PC-9 (cell line): ENCODE measurements at places on chromosomes 12 and 14. TPM values are rescaled to one million over a fixed set of nuclear protein-coding genes. Genes with fewer than 3 reads are reported as not detected.

DNA sequence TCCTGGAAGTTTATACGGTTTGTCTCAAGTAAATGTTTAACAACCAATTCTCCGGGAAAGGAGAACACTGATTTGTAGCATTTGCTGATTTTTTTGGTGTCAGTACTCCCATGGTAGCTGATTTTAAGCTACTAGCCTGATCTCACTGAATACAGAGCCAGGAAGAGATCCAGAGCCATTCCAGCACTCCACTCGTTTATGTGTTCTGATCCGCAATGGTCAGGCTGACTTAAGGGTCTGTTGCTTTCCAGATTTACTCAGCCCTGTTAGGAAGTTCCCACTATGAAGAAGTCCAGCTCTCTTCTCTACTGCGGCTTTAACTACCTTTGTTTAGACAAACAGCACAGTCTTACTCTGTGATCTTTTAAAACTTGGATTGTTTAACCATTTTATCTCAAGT lies 38.0 kb upstream of the NID2 start:
- no peaks in the 10 kb centered on the region for H3K27me3 ChIP-seq
- H3K27ac ChIP-seq: no peak overlapping the region

DNA sequence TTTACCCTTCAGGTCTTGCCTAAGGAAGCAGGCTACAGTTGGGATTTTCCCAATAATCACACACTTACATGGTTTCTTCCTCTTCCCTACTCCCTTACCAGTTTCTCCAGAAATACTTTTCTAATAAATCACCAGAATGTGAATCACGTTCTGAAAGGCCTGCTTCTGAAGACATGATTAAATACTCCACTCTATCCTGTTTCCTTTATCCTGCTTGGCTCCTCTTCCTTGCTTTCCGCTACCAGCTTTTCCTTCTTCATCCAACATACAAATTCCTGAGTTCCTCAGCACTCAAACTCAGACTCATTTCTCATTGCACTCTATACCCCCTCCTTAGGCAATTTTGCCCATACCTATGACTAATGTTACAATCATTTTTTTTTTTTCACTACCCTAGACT lies 118.3 kb downstream of the MGAT4C start:
- no peaks in the 10 kb centered on the region for H3K27me3 ChIP-seq
- H3K4me1 ChIP-seq: no peaks in the 10 kb centered on the region
- H3K4me3 ChIP-seq: no peak overlapping the region
- DNase-seq: no peak
- no peaks in the 10 kb centered on the region for H3K36me3 ChIP-seq
- no peak overlapping the region for H3K27ac ChIP-seq

DNA sequence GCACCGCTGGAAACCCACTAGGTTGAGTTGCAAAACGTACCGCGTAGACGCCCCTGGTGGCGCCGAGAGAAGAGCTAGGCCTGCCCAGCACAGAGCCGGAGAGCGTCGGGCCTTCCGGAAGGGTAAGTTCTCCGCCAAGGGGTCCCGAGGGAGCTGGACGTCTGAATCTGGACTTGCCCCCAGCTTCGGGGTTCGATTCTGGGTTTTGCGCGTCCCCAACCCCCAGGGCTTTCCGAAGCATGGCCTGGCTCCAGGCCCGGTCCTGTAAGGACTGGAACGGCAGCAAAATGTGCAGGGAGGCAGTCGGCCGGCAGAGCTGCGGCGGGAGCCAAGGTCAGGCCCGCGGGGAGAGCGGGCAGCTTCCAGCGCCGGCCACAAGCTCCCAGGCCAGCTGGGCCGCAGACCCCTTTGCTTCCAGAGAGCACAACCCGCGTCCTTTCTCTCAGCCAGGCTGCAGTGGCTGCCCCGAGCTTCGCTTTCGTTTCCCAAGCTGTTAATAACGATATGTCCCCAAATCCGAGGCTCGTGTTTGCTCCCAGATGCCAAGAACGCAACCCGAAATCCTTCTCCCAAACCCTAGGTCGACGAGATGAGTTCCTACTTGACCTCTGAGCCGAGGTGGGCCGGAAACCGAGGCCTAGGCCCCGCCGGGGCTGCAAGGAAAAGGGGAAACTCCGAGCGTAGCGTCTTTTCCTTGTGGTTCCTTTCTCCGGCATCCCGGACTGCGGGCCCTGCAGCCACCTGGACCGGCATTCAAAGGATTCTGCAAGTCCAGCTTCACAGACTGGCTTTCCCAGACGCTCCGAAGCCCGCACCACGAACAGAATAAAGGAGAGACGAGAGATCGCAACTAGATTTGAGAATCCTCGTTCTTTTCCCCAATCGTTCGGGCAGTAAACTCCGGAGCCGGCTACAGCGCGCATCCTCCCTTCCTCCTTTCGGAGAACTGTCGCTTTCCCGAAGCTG lies 3.2 kb upstream of the TBX5 start:
- no peak overlapping the region for H3K4me3 ChIP-seq
- H3K36me3 ChIP-seq: no peaks in the 10 kb centered on the region
- peaks cover 92% of the 10 kb centered on the region for H3K27me3 ChIP-seq
- no peak for DNase-seq

- H3K4me3 ChIP-seq: no peak overlapping the region
- no peaks in the 10 kb centered on the region for H3K27me3 ChIP-seq
- H3K4me1 ChIP-seq: no peaks in the 10 kb centered on the region
- no peaks in the 10 kb centered on the region for H3K36me3 ChIP-seq
Measured at GRCh38 chr12:29743077-29743476, 40.7 kb downstream of the TMTC1 start.

DNA sequence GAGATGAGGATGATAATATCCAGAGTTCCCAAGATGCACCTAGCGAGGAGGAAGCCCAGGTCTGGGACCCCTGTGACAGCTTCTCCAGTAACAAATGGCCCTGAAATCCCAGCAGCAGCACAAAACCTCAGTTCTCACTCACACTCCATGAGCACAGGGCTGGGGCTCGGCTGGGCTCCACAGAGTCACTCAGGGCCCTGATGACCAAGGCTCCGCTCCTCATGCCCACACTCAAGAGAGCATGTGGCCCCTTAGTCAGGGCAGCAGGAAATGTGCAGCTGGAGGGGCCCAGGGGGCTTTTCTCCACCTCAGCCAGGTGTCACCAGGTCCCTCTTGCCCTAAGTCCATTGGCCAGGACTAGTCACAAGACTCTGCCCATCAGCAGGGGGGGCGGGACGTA lies 242.7 kb upstream of the SFSWAP start:
- no peaks in the 10 kb centered on the region for H3K4me1 ChIP-seq
- H3K4me3 ChIP-seq: no peak overlapping the region
- no peak for DNase-seq
- H3K27ac ChIP-seq: no peak overlapping the region

GRCh38 chr14:36652542-36653201 lies 9.0 kb upstream of the PAX9 start:
- no peak for DNase-seq
- no peaks in the 10 kb centered on the region for H3K36me3 ChIP-seq

The TAS2R8 gene
- not detected in 2 replicates for total RNA-seq

The TEX52 gene
- total RNA-seq: not detected in 2 replicates

The TXNRD1 gene
- total RNA-seq: 1,205 and 1,250 TPM in 2 replicates

The GPD1 gene
- 0.24 and 1.0 TPM in 2 replicates for total RNA-seq

The PTPRB gene
- 1.3 and 1.9 TPM in 2 replicates for total RNA-seq

The CLEC9A gene
- total RNA-seq: not detected in 2 replicates

The CRACR2A gene
- total RNA-seq: not detected in 2 replicates
